Panc1 (cell line): ENCODE measurements at places on chromosomes 12 and 14. TPM values are rescaled to one million over a fixed set of nuclear protein-coding genes. Genes with fewer than 3 reads are reported as not detected.

GRCh38 chr14:68015356-68016254 lies 196.0 kb downstream of the RAD51B start:
- H3K27me3 ChIP-seq: no peaks in the 10 kb centered on the region
- H3K4me3 ChIP-seq: no peak overlapping the region
- H3K4me1 ChIP-seq: peaks cover 4% of the 10 kb centered on the region
- no peaks in the 10 kb centered on the region for H3K36me3 ChIP-seq
- no peak for DNase-seq

RND1 gene
- 0.44 TPM for total RNA-seq

- no peak for DNase-seq
- no peak overlapping the region for H3K4me3 ChIP-seq
- H3K27ac ChIP-seq: no peak overlapping the region
- H3K4me1 ChIP-seq: no peaks in the 10 kb centered on the region
Observed at GRCh38 chr14:50892255-50892654, 20.4 kb downstream of the ABHD12B start.

GRCh38 chr14:94582199-94582750 lies 1.0 kb downstream of the SERPINA5 start:
- DNase-seq: no peak
- no peaks in the 10 kb centered on the region for H3K36me3 ChIP-seq
- no peak overlapping the region for H3K27ac ChIP-seq
- H3K4me1 ChIP-seq: no peaks in the 10 kb centered on the region
- H3K27me3 ChIP-seq: no peaks in the 10 kb centered on the region
- H3K4me3 ChIP-seq: no peak overlapping the region

GRCh38 chr12:23533265-23533664 lies 416.2 kb downstream of the SOX5 start:
- DNase-seq: no peak
- H3K27me3 ChIP-seq: no peaks in the 10 kb centered on the region
- H3K36me3 ChIP-seq: no peaks in the 10 kb centered on the region
- no peak overlapping the region for H3K4me3 ChIP-seq

GRCh38 chr12:122350141-122350848 lies 72.2 kb downstream of the CLIP1 start:
- H3K27ac ChIP-seq: no peak overlapping the region
- H3K27me3 ChIP-seq: no peaks in the 10 kb centered on the region
- no peak overlapping the region for H3K4me3 ChIP-seq
- DNase-seq: no peak
- H3K4me1 ChIP-seq: no peaks in the 10 kb centered on the region

NUDT14 gene
- total RNA-seq: 75.3 TPM

GRCh38 chr12:30997685-30998440 lies 71.3 kb downstream of the TSPAN11 start:
- H3K4me1 ChIP-seq: no peaks in the 10 kb centered on the region
- H3K27me3 ChIP-seq: no peaks in the 10 kb centered on the region
- no peak for DNase-seq
- H3K27ac ChIP-seq: no peak overlapping the region
- H3K36me3 ChIP-seq: no peaks in the 10 kb centered on the region

RNASE8 gene
- total RNA-seq: not detected

DNA sequence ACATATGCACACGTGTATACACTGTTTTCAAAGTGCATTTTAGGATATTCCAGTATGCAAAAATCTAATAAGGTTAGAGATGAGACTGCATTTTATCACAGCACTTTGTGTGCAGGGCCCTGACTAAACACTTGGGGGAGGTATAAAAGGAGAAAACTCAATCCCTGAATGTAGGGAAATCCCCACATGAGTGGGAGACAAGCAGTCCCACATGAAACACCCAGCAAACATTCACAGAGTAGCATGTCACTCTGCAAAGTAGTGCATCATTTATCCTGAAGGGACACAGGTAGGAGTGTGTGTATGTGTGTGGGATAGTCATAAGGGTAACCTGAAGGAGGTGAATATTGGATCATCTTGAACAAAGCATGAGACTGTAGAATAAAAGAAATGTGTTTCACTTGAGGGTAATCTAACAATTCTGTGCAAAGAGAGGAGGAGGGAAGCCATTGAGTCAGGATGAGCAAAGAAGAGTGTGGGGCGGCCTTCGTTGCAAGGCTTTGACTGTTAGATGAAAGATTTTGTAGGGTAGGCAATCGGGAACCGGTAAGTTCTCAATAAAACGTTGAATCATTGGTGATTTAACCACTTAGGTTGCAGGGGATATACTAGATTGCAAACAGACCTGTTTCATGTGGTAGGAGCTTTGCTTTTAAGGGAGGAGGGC lies 2.9 kb downstream of the PRPF40B start:
- no peaks in the 10 kb centered on the region for H3K27me3 ChIP-seq
- peaks cover 9% of the 10 kb centered on the region for H3K4me1 ChIP-seq
- H3K36me3 ChIP-seq: no peaks in the 10 kb centered on the region
- DNase-seq: no peak
- no peak overlapping the region for H3K4me3 ChIP-seq

- DNase-seq: no peak
- no peak overlapping the region for H3K4me3 ChIP-seq
- peaks cover 3% of the 10 kb centered on the region; the same call in 1 of the 2 replicates for H3K36me3 ChIP-seq
- no peak overlapping the region for H3K27ac ChIP-seq
Observed at GRCh38 chr12:25236190-25236589, 14.5 kb downstream of the KRAS start.

DNA sequence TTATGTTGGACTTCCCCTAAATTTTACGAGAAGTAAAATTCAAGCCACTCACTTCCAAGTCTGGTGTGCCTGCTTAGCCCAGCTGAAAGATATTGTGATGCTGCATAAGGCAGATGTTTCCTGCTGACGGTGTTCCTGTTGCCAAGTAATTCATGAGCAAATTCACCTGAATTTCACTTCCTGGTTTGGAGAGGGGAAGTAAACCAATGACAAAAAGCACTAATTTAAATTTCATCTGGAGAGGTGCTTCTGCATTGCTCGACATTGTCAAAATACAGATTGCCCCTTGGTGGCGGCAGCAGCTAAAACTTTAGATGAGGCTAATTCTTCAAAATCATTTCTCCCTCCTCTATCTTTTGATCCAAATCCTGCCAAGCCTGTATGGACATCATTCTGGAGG lies 281.1 kb downstream of the AACS start:
- DNase-seq: no peak
- no peaks in the 10 kb centered on the region for H3K4me1 ChIP-seq
- H3K4me3 ChIP-seq: no peak overlapping the region
- H3K27me3 ChIP-seq: peaks cover 14% of the 10 kb centered on the region
- no peak overlapping the region for H3K27ac ChIP-seq

DNA sequence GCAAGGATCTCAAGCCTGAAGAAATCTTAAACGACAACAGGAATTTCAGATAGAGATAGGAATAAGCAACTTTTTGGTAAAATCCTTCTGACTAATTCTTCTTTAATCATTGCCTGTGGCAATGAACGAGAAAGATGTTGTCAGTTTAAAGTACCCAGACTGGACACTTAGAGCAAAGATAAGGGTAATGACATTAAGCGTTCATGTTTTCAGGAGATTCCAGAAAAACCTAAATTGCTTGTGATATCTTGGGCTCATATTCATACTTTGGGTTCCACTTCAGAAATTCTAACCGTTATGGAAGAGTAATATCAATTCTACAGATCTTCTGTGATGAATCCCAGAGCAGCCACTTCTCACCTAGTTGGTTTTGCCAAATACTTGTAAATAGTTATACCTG lies 73.7 kb upstream of the RHOJ start:
- no peaks in the 10 kb centered on the region for H3K36me3 ChIP-seq
- H3K27me3 ChIP-seq: no peaks in the 10 kb centered on the region
- H3K4me1 ChIP-seq: no peaks in the 10 kb centered on the region
- H3K27ac ChIP-seq: no peak overlapping the region
- H3K4me3 ChIP-seq: no peak overlapping the region
- DNase-seq: no peak

MGAT4C gene
- not detected for total RNA-seq

GRCh38 chr14:101087614-101088394 lies 184.3 kb upstream of the RTL1 start:
- peak overlapping the region; percentile 23; the same call in 1 of the 2 replicates for H3K27ac ChIP-seq
- H3K27me3 ChIP-seq: no peaks in the 10 kb centered on the region
- no peaks in the 10 kb centered on the region for H3K36me3 ChIP-seq
- no peak overlapping the region for H3K4me3 ChIP-seq

DNA sequence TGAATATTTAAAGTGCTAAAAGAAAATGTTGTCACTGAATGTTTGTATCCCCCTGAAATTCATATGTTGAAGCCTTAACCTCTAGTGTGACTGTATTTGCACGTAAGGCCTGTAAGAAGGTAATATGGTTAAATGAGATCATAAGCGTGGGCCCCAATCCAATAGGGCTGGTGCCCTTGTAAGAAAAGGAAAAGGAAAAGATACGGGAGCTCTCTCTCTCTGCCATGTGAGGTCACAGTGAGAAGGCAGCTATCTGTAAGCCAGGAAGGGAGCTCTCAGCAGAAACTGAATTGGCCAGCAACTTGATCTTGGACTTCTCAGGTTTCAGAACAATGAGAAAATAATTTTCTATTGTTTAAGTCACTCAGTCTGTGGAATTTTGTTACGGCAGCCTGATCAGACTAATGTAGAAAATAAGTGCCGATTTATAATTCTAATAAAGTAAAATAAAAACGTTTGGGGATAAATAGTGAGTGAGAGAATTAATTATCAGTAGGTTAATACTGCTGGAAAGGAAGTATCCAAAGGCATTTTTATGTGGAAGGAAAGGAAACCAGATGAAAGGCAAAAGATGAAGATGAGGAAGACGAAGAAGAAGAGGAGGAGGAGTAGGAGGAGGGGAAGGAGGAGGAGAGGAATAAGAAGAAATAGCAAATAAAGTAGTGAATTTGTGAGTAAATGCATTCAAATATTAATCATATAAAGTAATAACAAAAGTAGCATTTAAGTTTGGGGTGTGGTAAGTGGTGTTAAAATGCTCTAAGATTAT lies 188.5 kb upstream of the KRR1 start:
- H3K36me3 ChIP-seq: no peaks in the 10 kb centered on the region
- H3K4me1 ChIP-seq: peaks cover 2% of the 10 kb centered on the region; the same call in 1 of the 2 replicates
- DNase-seq: no peak
- peak overlapping the region; percentile 58 for H3K27ac ChIP-seq

DNA sequence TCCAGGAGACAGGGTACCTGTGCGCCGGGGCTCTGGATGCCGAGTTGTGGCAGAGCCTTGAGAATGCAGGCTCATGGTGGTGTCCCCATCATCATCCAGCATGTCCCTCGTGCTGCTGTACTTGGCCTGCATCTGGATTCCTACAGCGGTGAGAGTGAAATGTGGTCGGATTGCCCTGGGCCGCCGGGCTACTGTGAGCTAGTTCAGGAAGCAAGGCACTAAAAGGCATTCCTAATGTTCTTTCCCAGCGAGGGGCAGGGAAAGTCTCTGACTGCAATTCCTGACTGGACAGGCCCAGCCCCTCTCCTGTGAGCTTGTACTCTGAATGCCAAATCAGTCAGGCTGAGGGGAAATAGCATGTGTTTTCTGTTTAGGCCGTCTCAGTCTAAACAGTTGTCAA lies at the start of gene CLEC1A:
CLEC1A (minus strand) TSS at position 195 of the 400 bp plus-strand sequence; CDS start at position 132, 63 bp downstream.
- H3K4me1 ChIP-seq: peaks cover 17% of the 10 kb centered on the region
- DNase-seq: no peak
- no peak within 1 kb of the TSS for H3K4me3 ChIP-seq
- H3K27me3 ChIP-seq: no peaks in the 10 kb centered on the region

DNA sequence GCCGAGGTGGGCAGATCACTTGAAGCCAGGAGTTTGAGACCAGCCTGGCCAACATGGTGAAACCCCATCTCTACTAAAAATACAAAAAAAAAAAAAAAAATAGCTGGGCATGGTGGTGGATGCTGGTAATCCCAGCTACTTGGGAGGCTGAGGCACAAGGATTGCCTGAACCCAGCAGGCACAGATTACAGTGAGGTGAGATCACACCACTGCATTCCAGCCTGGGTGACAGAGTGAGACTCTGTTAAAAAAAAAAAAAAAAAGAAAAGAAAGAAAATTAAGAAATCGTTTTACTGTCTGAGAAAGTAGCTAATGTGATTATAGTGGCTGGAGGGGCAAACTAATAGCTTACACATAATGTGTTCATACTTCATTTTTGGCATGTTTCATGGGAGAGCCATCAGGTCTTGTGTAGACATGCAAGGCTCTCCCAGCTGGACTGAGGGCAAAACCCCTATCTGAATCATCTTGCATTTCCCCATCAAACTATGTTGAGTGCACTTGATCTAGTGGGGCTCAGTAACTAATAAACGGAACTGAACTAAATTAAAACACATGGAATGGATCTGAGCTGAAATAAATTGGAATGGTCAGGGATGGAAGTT lies 16.2 kb downstream of the KIF21A start:
- H3K27me3 ChIP-seq: no peaks in the 10 kb centered on the region
- no peak for DNase-seq
- no peaks in the 10 kb centered on the region for H3K36me3 ChIP-seq
- no peaks in the 10 kb centered on the region for H3K4me1 ChIP-seq
- no peak overlapping the region for H3K4me3 ChIP-seq
- no peak overlapping the region for H3K27ac ChIP-seq

IL26 gene
- total RNA-seq: not detected

- H3K27ac ChIP-seq: no peak overlapping the region
- peaks cover under 1% of the 10 kb centered on the region; the same call in 1 of the 2 replicates for H3K27me3 ChIP-seq
- H3K36me3 ChIP-seq: no peaks in the 10 kb centered on the region
- DNase-seq: no peak
Observed at GRCh38 chr12:104460973-104461698, 4.4 kb downstream of the CHST11 start.

DNA sequence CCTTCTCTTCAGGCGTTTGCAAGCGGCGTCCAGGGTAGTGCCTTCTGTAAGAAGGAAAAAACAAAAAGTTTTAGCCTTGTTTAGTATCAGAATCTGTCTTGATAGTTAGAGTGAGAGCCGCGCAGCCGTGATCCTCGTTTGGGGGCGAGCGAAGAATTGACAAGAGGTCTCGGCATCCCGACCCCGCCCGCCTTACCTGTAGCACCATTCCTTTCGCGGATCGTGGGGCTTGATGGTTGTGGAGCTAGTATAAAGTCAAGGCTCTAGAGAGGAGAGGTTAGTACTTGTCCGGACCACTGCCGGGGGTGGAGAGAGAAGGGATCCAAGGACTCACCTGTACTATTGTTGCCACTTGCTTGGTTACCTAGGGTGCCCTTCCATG lies 494 bp downstream of the TMTC3 start:
- DNase-seq: no peak
- peak overlapping the region; percentile 98 for H3K4me3 ChIP-seq
- no peaks in the 10 kb centered on the region for H3K27me3 ChIP-seq

DNA sequence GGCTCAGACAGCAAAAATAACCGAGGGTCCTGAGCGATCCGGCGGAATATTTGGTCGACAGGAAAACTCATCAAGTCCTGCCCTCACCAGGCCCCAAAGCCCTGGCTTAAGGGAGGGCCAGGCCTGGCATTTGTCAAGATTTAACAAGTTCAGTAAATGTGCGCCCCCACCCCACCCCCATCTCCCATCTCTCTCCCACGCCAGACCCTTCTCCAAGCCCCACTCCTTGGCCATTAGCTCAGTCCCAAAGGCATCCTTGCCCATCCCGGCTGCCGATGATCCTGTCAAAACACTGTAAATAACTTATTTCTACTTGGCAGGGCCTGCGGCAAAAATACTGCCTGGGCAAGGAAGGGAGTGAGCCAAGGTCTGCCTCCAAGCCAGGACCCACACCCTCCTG lies 52.8 kb downstream of the ITPK1 start:
- no peaks in the 10 kb centered on the region for H3K36me3 ChIP-seq
- H3K27me3 ChIP-seq: no peaks in the 10 kb centered on the region
- H3K27ac ChIP-seq: no peak overlapping the region

GYS2 gene
- total RNA-seq: not detected
